ENCODE measurements at places on chromosomes 3 and 15. TPM values are rescaled to one million over a fixed set of nuclear protein-coding genes. Genes with fewer than 3 reads are reported as not detected.

Gene LRTM1
- total RNA-seq, result not detected

Gene PIERCE2
- not detected for total RNA-seq

Gene ARMC8
- 44.0 TPM for total RNA-seq

Gene UROC1
- total RNA-seq, result not detected

Gene SAXO2
- 0.60 TPM for total RNA-seq

Gene GABRR3
- not detected for total RNA-seq

Gene GOLGA6L7
- total RNA-seq, result not detected

DNA sequence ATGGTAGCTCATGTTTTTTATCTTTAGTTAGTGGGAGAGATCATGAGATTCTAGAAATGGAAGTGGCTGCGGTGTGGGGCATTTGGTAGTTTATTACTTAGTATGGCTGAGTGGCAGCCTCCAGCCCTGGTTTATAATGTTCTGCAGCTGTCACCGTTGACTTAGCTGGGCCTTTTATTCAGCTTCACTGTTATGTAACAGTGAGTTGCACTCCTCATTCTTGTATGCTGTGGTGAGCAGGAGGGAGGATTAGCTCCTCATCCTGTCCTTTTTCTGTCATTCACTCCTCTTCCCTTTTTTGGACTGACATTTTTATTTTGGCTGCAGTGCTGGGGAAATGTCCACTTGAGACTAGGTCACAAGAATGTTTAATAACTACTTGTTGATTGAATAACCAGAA, 29.5 kb downstream of the RAD54L2 start:
- H3K27me3 ChIP-seq, result no peaks in the 10 kb centered on the region
- H3K4me3 ChIP-seq, result no peak overlapping the region
- DNase-seq, result no peak
- H3K4me1 ChIP-seq, result no peaks in the 10 kb centered on the region

DNA sequence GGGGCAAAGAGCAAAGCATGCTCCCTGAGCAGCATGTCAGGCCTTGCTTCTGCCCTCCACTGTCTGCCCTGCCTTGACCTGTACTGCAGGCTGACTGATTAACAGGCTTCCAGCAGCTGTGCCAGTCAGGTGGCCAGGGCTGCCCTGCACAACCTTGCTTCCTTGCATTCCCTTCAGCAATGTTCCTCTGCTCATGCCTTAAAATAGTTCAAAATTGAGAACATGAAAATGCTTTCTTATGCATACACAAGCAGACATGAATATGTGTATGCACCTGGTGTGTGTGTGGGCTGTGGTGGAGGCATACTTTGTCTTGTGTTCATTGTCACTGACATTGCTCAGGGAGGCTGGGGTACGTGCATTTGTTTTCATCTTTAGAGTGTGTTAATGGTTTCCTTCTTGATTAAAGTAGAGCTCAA, 1.2 kb upstream of the SLC22A13 start:
- DNase-seq, result no peak
- H3K4me3 ChIP-seq, result no peak overlapping the region
- H3K4me1 ChIP-seq, result peaks cover 25% of the 10 kb centered on the region
- no peak overlapping the region for H3K27ac ChIP-seq
- peaks cover 3% of the 10 kb centered on the region for H3K36me3 ChIP-seq
- H3K27me3 ChIP-seq, result no peaks in the 10 kb centered on the region

DNA sequence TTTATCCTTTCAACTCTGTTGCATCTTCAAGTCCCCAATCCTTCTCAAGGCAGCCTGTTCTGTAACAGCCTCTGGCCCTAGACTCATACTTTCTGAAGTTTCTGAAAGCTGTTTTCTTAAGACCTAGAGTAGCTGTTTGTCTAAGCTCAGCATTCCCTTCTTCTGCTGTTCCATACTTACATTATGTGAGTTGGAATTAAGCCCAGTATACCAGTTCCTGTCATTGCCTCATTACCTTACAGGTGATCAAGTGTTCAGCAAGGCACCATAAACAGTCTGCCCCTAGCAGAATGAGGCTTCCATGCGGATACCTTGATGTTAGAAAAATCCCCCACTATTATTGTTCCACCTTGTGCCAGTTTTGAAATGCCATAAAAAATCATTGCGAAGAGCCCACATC, 180.6 kb downstream of the PLCL2 start:
- H3K4me3 ChIP-seq, result no peak overlapping the region
- no peak for DNase-seq
- H3K4me1 ChIP-seq, result peaks cover 2% of the 10 kb centered on the region
- H3K36me3 ChIP-seq, result peaks cover 62% of the 10 kb centered on the region

- no peaks in the 10 kb centered on the region for H3K4me1 ChIP-seq
- H3K27me3 ChIP-seq, result peaks cover 2% of the 10 kb centered on the region
- DNase-seq, result no peak
- no peak overlapping the region for H3K4me3 ChIP-seq
- H3K27ac ChIP-seq, result no peak overlapping the region
Measured at GRCh38 chr3:36714343-36715086, 49.8 kb downstream of the DCLK3 start.

GRCh38 chr3:194960446-194961032, 274.9 kb downstream of the FAM43A start:
- no peaks in the 10 kb centered on the region for H3K36me3 ChIP-seq
- no peak overlapping the region for H3K4me3 ChIP-seq
- H3K27me3 ChIP-seq, result peaks cover 6% of the 10 kb centered on the region
- H3K4me1 ChIP-seq, result no peaks in the 10 kb centered on the region

DNA sequence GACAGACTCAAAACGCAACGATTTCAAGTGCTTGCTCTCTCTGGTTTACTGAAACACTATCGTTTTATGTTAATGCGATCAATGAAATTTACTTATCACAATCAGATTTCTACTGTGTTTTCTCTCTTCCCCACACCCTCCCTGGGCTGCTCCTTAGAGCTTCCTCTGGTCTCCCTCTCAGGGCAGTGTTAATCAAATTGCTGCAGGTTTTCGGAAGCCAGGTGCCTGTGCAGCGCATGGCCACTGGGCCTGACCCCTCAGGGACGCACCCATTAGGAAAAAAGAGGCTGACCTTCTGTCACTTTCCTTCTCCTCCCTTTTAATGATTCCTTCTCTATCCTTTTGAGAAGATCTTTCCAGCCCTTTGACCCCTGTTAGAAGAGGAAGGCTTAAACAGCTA, 134.5 kb upstream of the ONECUT1 start:
- no peaks in the 10 kb centered on the region for H3K36me3 ChIP-seq
- H3K4me3 ChIP-seq, result no peak overlapping the region
- no peaks in the 10 kb centered on the region for H3K27me3 ChIP-seq
- no peak overlapping the region for H3K27ac ChIP-seq
- no peaks in the 10 kb centered on the region for H3K4me1 ChIP-seq

DNA sequence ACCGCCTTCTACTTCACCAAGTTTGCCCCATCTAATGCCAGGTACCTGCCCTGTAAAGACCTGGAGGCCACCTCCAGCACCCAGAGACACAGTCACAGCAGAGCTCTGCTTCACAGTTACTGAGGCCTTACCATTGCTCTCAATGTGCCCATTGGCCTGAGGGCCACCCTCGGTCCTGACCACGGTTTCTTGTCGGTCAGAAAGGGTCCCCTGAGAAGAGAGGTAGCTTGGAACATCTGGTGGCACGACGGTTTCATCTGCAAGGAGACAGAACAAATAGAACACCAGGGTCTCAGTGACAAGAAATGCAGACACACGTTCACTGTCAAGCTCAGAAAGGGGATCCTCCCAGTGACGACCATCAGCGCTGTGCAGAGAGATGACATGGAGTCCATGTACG, 118.7 kb downstream of the LRIG1 start:
- peaks cover 90% of the 10 kb centered on the region for H3K36me3 ChIP-seq
- no peak for DNase-seq
- no peaks in the 10 kb centered on the region for H3K27me3 ChIP-seq

- no peak for DNase-seq
- no peak overlapping the region for H3K4me3 ChIP-seq
- no peaks in the 10 kb centered on the region for H3K4me1 ChIP-seq
- peaks cover 54% of the 10 kb centered on the region for H3K36me3 ChIP-seq
- H3K27ac ChIP-seq, result no peak overlapping the region
Measured at GRCh38 chr3:142353571-142353970, 94.3 kb downstream of the XRN1 start.
